ENCODE measurements at places on chromosomes 4 and X. TPM values are rescaled to one million over a fixed set of nuclear protein-coding genes. Genes with fewer than 3 reads are reported as not detected.

The ASB12 gene
- 0.33 TPM for total RNA-seq

DNA sequence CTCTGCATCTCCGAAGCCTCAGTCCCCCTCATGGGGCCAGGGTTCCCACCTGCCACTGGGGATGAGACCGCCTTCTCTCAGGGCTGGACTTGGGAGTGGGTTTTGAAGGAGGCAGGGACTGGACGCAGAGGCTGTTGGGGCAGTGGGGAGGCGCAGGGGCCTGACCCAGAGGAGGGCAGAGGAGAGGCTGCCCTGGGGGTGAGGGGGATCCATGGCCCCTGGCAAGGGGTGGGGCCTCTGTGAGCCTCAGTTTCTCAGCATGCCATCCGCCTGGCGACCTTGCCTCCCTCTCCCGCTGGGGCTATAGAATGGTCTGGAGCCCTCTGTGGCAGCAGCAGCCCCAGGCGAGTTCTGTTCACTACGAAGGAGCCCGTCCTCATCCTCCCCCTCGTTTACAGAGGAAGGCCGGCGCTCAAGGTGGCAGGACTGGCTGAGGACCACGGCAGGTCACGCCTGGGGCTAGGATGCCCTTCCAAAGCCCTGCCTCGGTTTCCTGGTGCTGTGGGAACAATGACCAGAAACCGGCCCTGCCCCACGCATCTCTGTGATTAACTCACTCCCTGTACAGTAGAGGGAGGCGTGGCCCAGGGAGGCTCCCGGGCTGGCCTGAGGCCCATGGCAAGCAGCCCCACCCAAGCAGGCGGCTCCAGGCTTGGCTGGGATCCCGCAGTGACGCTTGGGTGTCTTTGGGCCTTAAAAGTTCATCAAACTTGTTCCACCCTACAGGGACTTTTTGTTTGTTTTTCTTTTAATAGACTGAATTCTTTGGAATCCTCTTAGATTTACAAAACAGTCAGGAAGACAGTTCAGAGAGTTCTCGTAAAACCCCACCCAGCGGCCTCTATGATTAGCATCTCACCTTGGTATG lies 16.0 kb upstream of the SH3TC1 start:
- no peak for DNase-seq

DNA sequence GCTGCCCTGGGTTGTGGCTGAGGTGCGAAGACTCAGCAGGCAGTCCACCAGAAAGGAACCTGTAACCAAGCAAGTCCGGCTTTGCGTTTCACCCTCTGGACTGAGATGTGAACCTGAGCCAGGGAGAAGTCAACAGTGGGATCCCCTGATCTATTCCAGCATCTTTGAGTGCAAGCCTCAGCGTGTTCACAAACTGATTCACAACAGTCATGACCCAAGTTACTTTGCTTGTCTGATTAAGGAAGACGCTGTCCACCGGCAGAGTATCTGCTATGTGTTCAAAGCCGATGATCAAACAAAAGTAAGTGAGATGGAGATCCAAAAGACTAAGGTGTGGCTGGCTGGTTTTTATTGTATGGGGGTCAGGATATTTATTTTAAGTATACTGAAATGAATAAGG lies 11.3 kb downstream of the TBC1D1 start:
- DNase-seq: no peak

DNA sequence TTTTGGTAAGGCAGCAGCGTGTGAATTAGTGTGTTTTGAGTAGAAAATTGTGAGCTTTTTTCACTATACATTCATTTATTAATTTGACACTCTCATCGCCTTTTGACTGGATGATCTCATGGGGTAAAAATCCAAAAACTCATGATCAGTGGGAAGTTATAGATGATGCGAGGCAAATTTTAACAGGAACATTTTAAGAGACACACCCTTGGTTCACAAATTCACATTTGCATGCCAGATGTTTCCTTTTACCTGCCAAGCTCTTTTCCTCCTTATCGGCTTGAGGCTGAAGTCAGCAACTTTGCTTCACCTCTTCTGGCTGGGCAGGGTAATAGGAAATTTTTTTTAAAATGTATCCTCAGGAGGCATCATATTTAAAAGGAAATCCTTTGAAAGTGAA lies 318.0 kb upstream of the HS3ST1 start:
- no peak for DNase-seq

The RPS6KA6 gene
- total RNA-seq: 7.4 TPM

The MEPE gene
- not detected for total RNA-seq

Measured in endothelial cell (in vitro differentiated cells).